ENCODE measurements at places on chromosomes 4 and X.

DNA sequence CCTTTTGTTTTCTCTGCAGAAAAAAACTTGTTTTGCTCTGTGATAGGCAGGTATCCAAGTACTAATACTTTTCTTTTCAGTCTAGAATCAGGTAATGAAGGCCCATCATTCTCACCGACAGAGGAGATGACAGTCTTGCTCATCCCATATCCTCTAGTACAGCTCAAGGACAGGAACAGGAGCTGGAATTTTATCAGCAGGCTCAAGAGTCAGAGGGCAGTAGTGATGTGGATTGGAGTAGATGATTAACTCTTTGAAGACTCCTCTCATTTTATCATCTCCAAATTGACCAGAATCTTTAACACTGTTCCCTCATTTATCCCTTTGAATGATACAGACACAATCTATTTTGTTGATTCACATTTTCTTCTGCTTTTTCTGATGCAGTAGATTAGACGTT, 162.7 kb downstream of the FRAS1 start:
- DNase-seq, result no peak

GRCh38 chrX:45134315-45134731, 66.4 kb downstream of the DIPK2B start:
- no peak for DNase-seq

DNA sequence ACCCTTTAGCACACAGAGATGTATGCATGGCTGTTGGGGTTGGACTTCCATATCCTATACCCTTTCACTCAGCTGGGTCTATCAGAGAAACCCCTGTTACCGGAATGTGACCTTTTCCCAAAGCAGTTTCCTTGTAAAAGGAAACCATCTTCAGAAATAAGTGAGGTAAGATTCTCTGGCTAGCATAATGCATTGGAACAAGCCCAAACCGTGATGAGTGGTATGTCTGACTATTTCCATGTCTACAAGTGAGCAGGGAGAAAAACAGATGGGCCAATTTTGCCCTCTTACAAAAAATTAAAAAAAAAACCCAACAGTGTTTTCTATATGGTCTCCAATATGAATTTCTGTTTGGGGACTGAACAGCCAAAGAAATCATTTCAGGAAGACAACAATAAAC, 283.9 kb downstream of the SMARCA1 start:
- DNase-seq, result no peak

DNA sequence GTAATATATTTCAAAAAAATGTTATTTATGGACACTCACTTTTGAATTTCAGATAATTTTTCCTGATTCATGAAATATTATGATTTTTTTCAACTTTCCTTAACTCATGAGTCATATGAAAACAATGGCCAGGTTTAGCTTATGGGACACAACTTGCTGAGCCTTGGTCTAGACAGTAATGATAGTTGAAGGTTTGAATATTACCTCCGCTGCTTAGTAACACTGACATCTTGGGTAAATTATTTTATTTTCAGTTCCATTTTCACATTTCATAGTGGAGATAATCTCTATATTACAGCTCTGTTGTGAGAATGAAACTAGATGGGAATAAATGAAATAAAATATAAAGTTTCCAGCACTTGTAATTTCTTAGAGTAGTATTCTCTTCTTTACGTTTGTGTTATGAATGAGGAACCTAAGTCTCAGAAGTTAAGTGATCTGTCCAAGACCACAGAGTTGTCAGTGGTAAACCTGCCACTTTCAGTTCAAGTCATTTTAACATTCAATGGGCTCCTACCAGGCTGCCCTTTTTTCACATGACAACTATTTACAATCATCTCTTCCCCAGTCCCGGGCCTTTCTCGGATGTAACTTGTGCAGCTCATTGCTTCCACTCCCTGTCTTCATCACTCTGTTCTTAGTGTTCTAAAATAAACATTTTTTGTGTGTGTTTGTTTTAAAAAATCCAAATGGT, 46.8 kb upstream of the GC start:
- DNase-seq, result no peak

GRCh38 chr4:81418572-81418971, 53.1 kb downstream of the RASGEF1B start:
- DNase-seq, result no peak

DNA sequence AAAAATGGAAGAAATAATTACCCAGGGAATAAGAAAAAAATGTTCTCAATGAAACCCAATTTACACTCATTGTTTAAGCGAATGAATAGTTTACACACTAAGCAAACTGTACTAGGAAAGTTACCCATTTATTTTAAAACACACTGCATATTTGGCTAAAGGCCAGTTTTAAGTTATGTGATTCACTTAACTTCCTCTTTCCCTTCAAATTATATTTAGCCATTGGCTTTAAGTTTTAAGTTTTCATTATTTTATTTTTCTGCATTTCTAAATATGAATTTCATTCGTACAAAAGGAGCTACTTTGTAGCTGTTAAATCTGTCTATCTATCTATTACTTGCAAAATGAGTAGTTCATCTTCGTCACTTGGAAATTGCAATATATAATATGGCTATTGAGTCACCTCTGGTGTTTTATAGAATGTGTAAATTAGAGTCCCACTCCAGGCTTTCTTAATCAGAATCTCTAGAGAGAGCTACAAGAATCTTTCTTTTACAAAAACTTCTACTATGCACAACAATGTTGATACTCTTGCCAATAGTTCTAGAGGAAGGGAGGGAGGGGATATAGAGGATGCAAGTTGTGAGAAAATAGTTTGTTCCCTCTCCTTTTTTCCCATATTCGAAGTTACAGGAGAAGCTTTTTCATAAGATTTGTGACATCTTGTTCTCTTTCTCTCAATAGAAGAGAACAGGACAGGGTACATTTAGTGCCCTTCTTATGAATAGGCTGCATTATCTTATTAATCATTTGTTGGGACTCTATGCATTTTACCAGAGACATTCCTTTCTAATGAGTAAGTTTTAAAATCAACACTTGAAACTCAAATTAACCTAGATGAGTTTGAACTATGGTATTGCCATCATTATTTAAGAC, 41.8 kb downstream of the SULT1B1 start:
- no peak for DNase-seq

GRCh38 chr4:26226629-26227376, 94.0 kb upstream of the RBPJ start:
- DNase-seq, result no peak

DNA sequence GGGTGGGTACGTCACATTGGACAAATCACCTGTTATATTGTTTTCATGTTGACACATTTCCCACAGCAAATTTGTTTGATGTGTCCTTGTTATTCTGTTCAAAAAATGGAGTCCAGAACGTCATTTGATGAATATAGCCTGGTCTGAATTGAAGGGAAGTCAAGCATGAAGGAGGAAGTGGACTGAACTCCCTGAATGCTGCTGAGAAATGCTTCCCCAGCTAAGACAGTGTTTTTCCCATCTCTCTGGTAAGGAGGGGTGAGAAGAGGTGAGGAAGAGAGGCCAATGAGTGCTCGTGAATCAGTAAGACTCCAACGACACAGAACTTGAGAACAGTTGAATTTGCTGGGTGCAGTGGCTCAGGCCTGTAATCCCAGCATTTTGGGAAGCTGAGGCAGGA, 127.4 kb downstream of the RBM47 start:
- no peak for DNase-seq

All from lower lobe of right lung (tissue), 2 donors.